ENCODE measurements at places on chromosomes 12 and 14.

GRCh38 chr12:47938093-47938492 is 25.3 kb upstream of the TMEM106C start:
- no peak for DNase-seq

DNA sequence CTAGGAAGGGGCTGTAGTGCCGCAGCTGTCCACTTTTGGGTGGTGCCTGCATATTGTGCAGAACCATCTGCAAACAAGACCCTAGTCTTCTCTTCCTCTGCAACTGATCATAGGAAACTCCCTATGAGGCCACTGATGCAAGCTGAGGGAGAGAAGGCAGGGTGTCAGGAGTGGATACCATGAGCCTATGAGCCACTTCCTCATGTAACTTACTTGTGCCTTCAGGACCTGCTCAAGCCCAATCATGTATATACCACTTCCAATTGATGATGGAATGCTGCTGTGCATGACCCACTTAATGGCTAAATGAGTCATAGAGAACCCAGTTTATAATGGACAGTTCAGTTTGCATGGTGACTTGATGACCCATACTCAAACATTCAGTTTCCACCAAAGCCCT is 107.9 kb downstream of the ALG10B start:
- DNase-seq = no peak

DNA sequence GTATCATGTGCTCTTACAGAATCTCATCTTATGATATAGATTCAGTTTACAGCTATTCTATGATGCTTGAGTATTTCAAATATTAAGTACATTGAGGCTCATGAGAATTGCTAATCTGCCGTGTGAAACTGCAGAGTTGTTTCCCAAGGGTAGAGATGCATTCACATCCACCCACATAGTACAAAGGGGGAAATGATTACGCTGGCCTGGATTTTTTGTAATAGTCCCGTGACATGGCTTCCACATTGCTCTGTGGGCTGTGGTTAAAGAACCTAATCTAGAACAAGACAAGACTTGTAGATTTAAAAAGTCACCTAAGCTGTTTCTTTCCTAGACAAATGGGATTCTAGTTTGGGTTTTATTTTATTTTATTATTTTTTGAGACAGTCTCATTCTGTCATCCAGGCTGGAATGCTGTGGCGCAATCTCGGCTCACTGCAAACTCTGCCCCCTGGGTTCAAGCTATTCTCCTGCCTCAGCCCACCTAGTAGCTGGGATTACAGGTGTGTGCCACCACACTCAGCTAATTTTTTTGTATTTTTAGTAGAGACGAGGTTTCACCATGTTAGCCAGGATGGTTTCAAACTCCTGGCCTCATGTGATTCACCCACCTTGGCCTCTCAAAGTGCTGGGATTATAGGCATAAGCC is 13.0 kb upstream of the RIOX1 start:
- no peak for DNase-seq

- no peak for DNase-seq
These were observed 231.1 kb downstream of the CACNA1C start for GRCh38 chr12:2283916-2284315.

- no peak for DNase-seq
These were observed 191.3 kb upstream of the TBX3 start for GRCh38 chr12:114875313-114875712.

DNA sequence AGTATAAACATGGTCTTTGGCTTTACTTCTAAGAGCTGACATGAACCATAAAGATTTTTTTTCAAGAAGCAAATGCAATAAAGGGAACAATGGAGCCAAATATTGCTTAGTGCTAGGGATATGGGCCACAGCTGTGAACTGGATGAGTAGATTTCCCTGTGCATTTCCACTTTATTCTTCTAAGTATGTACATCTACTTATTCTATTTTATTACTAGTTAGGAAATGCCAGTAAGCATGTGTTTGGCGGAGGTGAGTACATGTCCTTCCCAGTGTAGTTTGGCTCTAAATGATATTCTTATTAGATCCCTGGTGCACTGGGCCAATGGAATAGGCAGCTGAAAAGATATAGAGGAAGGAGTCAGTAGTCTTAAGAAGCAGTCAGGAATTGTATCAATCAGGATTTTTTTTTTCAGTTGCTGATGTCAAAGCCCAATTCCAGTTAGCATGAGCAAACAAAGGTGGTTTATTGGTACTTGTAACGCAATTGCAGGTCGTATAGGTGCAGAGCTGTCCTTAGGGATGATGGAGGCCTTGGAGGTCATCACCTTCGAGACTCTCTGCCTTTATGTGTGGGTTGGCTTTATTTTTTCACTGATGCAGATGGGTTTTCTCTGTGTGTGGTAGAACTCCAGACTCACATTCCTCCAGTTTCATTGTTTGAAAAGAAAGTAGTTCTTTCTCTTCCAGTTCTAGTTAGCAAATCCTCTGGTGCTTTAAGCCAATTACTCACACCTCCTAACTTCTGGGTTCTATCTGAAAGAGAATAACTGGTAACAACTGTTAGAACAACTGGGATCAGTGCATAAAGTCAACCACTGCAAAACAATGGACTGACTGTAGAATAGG is 139.0 kb upstream of the LRIG3 start:
- no peak for DNase-seq

DNA sequence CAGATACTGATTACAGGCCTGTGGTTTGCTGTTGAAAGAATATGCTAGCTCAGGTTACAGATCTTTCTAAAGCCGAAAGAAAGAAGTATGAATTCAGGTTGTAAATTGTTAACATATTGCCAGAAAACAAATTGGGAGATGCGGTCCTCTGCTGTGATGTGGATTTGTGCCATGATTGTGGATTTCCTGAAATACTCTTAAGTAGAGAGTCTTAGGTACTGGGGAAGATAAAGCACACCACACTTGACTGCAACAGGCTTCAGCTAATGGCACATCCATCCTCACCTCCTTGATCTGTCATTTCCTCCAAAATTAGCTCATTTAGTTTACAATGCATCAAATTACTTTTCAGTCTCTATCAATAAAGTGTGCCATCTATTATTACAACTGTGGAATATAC is 279.2 kb downstream of the SYT1 start:
- no peak for DNase-seq

DNA sequence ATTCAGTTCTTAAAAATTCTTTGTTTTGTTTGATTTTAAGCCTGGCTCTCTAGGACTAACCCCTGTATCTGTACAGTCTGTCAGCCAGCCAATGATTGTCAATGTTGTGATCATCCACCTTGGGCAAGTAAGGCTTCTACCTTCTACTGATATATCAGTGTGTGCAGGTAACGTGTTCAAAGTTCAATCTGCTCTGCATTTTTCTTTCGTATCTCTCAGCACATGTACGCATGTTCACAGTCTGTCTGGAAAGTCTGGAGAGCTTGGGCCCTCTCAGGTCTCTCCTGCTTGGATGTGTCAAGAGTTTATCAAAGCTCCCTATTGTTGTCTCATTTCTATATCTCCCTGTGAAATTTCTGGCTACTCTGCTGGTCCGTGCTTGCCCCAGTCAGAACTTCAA is 138.6 kb upstream of the VRK1 start:
- DNase-seq = no peak

DNA sequence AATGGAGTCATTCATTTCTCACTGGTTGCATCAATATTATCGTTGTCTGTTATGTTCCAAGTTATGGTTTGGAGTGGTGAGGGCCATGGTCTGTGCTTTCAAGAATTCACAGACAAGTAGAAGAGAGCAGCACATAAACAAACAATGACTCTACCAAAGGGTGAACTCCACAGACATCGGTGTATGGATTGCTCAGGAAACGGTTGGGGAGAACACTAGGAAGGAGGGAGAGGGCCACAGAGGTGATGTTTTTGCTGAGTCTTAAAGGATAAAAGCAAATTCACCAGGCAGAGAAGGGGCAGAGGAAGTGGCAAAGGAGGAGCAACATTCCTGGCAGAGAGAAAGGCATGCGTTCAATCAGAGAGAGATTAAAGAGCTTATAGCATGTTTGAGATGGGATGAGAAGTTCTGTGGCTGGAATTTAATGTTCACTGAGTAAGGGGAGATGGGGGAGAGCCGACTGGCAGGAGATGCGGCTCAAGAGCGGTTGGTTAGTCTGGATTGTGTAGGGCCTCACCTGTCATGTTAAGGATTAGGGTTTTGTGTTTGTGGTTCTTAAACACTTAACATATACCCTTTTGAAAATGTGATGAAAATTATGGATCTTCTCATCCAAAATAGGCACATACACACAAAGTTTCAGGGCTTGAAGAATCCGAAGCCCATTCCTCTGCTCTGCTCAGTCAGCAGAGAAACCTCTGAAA is 42.3 kb upstream of the FRMD6 start:
- no peak for DNase-seq

DNA sequence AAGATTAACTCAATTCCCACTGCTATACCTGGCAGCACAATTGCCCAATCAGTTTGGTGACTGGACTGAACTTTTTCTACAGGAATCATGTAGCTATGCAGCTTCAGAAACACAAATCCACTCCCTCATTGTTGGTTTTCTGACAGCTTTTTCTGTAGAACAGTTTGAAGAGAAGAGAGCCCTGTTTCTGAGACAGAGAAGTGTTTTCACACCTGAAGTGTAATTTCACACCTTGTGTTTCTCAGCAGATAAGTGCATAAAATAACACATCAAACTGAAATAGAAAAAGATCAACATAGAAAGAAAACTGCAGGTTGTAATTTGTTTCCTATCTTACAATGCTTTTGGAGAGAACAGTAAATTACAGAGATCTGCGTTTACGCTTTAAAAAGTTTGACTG is 335.6 kb downstream of the SNAPC1 start:
- DNase-seq = no peak

GRCh38 chr14:90426031-90426540 is 29.3 kb downstream of the CALM1 start:
- no peak for DNase-seq

GRCh38 chr12:19431407-19432308 is 7.6 kb upstream of the AEBP2 start:
- peak; percentile 5 for DNase-seq

DNA sequence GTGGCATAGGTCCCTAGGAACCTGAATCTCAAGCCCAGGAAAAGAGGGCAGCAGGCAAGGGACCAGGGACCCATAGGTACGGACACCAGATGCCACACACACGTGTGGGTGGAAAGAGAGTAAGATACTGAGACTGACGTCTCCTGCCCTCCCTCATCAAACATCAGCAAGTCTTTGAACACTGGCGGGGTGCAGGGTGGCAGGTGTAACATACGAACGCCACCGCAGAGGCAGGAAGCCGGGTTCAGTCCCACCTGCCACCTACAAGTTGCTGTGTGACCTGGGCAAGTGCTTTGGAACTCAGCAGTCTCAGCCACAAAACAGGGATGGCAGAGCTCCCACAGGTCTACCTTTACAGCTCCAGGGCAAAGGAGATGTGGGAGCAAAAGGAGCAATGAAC is 11.1 kb downstream of the ACTN1 start:
- DNase-seq = no peak

GRCh38 chr12:93325855-93326254 is 51.9 kb upstream of the NUDT4 start:
- no peak for DNase-seq

- DNase-seq = no peak
These were observed 773.7 kb downstream of the BCL11B start for GRCh38 chr14:98498019-98498885.

GRCh38 chr12:106386813-106387535 is 29.4 kb downstream of the POLR3B start:
- no peak for DNase-seq

DNA sequence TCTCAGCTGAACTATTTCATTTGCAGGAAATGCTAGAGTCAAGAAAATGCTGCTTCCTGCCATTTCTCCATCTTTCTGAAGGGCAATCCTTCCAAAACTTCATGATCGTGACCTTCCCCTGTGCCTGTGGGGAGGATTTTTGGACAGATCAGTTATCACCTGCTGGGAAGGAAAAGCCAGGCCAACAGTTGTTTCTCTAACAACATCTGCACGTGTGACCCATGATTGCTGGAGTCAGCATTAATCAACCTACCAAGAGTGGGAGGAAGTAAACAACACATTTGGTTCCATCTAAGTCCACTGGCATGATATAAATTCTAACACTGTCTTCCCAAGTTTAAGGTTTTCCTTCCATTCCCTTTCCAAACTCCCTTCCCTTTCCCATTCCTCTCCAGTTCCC is 172.7 kb downstream of the APAF1 start:
- DNase-seq = no peak

GRCh38 chr14:74531006-74531405 is 37.4 kb downstream of the ISCA2 start:
- no peak for DNase-seq

GRCh38 chr12:86660488-86661147 is 404.4 kb upstream of the MGAT4C start:
- no peak for DNase-seq

GRCh38 chr14:70698288-70698687 is 56.6 kb downstream of the TTC9 start:
- no peak for DNase-seq

DNA sequence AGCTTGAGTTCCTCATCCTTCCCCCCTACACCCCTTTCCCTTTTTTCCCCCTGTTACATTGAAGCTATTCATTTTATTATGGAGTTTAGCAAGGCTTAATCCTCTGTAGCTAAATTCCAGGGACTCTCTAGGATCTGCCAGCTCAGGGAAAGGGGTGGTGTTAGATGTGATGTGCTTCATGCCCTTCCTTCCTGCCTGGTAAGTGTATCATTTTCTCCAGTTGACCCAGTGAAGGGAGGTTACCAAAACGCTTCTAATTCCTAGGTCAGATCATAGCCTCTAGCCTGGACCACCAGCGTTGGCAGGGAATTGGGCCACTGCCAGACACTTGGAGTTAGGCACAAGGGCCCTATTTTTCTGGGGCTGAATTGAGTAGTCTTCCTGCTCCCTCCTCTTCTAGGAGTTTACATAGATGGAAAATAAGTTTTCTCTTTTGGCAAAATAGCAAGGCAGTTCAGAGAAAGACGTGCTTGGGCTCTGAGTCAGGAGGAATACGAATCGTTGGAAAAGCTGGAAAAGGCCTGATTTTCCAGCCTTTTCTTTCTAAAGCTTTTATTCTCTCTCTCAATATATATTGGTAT is 88.3 kb downstream of the NPAS3 start:
- DNase-seq = no peak

GRCh38 chr14:93735206-93735605 is 53.1 kb downstream of the PRIMA1 start:
- DNase-seq = no peak

- no peak for DNase-seq
These were observed 984.8 kb downstream of the TMEM121 start for GRCh38 chr14:106511006-106511799.

DNA sequence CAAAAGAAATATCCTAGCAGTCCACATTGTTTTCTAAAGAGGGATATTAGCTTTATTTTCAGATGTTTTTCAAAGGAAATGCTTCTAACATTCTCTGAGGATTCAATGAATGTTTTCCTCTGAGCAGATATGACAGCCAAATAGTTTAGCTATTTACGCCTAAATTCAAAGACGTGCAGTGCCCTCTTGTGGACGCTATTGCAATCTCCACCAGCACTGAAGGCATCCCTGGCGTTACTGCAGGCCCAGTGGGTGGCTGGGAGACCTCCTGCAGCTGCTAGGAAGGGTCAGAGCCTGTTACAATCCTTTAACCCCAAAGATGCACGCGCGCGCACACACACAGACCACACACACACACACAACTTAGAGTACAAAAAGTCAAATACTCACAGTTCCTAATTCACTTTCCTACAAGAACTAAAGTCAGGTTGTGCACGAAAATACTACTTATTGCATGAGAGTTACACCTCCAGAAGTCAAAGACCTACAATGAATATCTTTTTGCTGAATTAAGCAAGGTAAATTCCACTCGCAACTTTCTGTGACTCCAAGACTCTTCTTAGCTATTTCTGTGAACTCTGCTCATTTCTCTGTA is 589.3 kb upstream of the TMEM132C start:
- DNase-seq = no peak

Measured in GM18507 (cell line).